ENCODE measurements at places on chromosomes 16 and 17.

DNA sequence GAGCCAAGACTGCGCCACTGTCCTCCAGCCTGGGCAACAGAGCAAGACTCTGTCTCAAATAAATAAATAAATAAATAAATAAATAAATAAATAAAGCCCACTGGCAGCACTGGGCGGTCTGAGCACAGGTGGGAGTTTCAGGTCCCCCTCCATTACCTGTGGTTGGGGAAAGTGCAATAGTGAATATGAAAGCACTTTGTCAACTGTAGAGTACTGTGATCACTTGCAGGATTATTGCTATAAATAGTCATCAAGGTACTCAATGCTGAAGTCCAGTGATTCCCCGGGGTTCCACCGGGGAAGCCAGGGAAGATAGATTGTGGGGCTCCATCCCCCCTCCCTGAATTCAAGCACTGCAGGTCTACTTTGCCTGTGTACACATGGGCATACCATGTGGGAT lies 42.7 kb upstream of the CPNE2 start:
- no peak for DNase-seq

DNA sequence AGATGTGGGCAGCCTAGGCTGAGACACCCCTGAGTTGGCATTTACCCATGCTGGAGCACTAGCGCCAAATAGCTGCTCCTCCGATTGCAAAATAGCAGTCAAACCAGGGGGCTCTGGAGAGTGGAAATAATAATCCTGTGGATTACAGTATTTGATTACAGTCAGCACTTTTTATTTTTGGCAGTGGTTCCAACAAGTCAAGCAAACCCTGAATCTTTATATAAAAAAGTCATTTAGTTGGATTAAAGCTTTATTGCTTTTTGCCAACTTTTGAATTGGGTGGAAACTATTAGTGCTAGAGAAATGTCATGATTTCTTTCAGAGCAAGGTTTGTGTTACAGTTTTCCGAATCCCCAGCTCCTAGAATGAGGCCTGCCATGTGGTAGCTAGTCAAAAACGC lies 99.3 kb upstream of the FAM20A start:
- no peak for DNase-seq

DNA sequence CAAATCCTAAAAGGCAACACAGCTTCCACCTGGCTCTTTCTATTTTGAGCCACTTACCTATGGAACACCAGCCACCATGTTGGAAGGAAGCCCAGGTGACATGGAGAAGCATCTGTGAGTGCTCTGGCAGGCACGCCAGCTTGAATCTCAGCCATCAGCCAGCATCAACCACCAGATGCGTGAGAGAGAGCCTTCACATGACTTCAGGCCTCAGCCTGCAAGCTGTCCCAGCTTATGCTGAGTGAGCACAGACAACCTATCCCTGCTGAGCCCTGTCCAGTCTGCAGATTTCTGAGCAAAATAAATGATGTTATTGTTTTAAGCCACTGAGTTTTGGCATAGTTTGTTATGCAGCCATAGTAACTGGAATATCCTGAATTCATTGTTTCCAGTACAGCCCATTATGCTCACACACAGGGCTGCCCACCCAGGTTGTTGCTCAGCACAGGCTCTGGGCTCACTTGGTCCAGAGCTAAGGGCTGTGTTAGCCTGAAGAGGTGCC lies 35.1 kb downstream of the TMEM238L start:
- DNase-seq, result no peak

GRCh38 chr17:53780320-53780719 lies 42.4 kb upstream of the KIF2B start:
- DNase-seq, result no peak

- no peak for DNase-seq
Observed at GRCh38 chr16:55645986-55646385, 9.8 kb upstream of the SLC6A2 start.

GRCh38 chr17:15261802-15262290 lies 3.3 kb downstream of the PMP22 start:
- DNase-seq, result no peak

GRCh38 chr17:46975287-46975686 lies 3.8 kb downstream of the RPRML start:
- no peak for DNase-seq

GRCh38 chr17:66372182-66372581 lies 69.8 kb downstream of the PRKCA start:
- DNase-seq, result no peak

- DNase-seq, result peak; percentile 89
Observed at GRCh38 chr16:29007730-29008593, 23.1 kb downstream of the LAT start.

- no peak for DNase-seq
Observed at GRCh38 chr16:65319621-65320231, 197.9 kb upstream of the CDH11 start.

DNA sequence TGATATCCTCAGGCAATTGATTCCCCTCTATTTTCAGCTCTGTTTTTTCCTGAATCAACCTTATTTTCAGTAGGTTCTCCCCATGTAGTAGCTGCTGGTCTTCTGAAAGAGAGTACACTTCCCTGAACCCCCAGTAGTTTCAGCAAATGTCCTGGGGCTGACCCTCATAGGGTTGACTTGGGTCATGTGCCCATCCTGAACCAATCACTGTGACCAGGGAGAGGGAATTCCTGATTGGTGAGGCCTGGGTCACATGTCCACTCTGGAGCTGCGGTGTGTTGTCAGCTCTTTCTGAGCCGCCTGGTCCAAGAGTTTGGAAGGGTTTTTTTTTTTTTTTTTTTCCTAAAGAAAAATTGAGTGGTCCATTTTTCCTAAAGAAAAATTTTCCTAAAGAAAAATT lies 8.3 kb upstream of the ZKSCAN2 start:
- no peak for DNase-seq

DNA sequence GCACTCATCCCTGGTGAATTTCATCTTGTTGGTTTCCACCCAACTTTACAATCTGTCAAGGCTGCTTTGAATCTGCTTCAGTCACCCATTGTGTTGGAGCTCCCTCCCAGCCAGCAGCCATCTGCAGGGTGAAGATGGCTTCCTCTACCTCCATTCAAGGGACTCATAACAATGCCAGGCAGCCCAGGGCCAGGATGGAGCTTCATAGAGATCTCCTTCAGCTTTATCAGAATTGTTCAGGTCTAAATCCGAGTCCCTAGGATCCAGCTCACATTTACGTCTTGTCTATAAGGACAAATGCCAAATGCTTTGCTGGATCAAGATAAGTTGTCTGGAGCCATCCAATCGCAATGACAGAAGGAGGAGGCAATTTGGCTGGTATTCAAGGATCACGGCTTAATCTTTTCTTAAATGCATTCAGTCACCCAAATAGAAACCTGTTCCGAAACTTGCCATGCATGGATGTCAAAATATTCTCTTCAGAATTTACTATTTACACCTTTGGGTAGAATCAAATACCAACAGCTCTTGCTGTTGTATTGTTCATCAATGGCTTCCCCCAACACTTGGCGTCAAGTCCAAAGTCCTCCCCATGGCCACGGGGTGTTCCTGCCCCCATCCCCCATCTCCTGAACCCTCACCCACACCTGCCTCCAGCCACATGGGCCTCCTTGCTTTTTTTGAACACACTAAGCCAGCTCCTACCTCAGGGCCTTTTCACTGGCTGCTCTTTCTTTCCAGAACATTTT lies 3.8 kb upstream of the FAM171A2 start:
- DNase-seq, result no peak

- DNase-seq, result no peak
Observed at GRCh38 chr17:38550661-38551060, 55.1 kb downstream of the SRCIN1 start.

DNA sequence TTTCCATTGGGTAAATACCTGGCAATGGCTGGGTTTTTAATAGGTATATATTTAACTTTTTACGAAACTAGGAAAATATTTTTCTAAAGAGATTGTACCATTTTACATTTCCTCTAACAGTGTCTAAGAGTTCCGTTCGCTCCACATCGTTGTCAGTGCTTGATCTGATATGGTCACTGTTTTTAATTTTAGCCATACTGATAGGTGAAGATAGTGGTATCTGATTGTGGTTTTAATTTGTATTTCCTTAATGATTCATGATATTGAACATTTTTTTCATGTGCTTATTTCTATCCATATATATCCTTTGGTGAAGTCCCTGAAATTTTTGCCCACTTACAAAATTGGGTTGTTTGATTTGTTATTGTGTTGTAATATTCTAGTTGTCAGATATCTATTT lies 117.7 kb downstream of the CHD9 start:
- DNase-seq, result no peak

DNA sequence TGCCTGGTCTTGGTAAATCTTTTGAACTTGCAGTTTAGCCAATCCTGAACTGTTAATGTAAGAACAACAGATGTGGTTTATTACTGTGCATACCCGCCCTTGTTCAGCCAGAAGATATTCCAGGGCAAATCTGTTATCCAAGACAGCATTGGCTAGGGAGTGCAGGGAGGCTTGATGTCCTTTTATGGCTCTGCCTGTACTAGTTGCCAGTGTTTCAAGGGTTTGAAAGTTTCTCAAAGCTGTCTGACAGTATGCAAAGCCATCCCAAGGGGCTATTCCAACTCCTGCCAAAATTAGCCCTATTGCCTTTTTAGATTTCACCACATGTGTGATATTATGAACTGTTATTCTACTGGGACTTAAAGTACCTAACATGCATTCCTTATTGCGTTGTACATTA lies 30.1 kb downstream of the LCMT1 start:
- no peak for DNase-seq

GRCh38 chr17:62989501-62989900 lies 23.5 kb downstream of the TANC2 start:
- DNase-seq, result no peak
